SHP77 (cell line): ENCODE measurements at places on chromosomes 3 and 15.

DNA sequence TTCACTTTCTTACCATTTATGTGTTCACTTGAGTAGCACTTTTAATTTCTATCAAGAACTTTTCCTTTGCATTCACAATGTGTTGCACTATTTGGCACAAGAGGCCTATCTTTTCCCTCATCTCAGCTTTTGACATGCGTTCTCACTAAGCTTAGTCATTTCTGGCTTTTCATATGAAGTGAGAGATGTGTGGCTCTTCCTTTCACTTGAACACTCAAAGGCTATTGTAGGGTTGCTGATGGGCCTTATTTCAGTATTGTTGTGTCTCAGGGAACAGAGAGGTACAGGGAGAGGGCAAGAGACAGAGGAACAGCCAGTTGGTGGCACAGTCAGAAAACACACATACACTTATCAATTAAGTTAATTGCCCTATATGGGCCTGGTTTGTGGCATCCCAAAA is 127.4 kb upstream of the MLF1 start:
- no peak for DNase-seq

- no peak for DNase-seq
These were observed 15.7 kb downstream of the GK5 start for GRCh38 chr3:142209655-142210054.

- DNase-seq = no peak
These were observed 68.9 kb upstream of the CSPG5 start for GRCh38 chr3:47647550-47647949.

DNA sequence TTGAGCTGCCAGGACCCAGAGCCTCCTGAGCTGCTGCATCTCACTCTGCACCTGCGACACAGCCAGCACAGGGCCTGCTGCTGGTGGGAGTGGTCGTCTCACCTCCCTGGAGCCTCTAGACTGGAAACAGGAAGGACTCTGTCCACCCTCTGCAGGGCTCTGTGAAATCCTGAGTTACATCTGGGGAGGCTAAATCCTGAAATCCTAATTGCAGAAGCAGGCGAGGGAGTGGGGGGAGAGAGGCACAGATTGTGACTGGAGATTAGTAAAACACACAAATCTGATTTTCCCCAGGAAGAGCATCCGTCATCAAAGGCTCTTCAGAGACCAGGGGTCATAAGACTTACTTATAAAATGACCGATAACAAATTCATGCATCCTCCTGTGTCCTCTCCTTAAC is 31.6 kb upstream of the GABRG3 start:
- no peak for DNase-seq

- DNase-seq = no peak
These were observed 42.1 kb upstream of the ACVR2B start for GRCh38 chr3:38411591-38411990.

DNA sequence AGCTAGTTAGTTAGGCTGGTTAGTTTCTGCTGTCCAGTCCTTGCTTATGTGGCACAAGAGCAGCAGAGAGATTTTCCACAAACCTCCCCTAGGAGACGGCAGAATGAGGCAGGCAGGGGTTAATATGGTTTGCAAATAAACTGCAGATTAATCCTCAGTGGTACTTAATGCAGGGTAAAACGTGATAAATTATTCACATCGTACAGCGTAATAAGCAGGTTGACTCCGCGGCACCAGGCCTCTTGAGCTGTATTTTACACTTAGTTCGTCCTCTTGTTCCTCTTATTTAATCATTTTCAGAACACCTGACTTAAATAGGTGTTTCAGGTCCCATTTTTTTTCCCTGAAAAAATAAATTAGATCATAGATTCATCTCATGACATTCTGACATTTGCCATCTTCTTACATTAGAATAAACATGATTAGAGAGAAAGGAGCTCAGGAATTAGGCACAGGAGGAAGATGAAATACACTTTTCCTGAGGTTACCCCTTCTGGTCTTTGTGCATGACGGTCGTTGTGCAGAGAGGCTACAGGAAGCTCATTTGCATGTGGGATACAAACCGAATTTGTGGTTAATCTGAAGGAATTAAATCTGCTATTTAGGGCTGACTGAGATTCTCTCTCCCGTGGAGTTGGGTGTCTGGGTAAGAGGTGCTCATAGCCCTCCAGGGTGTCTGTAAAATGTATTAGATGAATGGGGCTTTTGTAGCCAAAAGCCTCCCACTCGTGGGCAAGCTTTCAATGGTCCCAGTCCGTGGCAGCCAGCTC is 27.1 kb upstream of the VPS8 start:
- no peak for DNase-seq

DNA sequence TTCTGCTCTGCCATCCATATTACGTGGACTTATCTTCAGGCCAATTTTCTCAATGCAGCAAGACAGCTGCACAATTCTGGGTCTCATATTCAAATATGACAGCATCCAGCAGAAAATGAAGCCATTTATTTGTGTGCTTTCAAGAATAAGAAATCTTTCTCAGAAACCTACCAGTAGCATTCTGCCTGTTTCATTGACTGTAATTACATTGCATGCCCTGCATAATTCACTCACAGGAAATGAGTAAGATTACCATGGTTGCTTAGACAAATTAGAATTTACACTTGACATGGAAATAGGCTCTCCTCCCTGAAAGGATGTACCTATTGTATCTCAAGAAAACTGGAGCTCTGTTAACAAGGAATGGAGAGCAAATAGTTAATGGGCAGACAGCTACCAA is 346.6 kb upstream of the DCBLD2 start:
- no peak for DNase-seq

DNA sequence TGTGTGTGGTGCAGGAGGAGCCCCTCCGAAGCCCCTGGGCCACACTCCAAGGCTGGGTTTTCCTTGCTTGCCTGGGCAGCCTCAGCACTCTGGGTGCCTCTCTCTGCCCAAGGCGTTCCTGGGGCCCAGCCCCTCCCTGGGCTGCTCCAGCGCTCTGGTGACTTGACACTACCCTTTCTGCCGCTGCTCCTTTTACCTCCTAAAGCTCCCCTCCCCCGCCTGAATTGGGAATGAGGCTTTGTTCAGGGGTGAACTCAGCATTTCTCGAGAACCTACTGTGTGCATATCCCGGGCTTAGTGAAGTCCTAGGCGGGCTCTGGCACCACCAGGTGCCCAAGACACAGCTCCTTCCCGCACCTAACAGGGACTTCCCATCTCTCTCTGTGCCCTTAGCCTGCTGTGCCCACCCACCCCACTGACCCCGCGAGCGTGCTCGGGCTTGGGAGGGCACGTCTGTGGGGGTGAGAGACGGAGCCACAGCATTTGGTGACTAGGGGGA is 1.2 kb upstream of the BAHD1 start:
- no peak for DNase-seq

DNA sequence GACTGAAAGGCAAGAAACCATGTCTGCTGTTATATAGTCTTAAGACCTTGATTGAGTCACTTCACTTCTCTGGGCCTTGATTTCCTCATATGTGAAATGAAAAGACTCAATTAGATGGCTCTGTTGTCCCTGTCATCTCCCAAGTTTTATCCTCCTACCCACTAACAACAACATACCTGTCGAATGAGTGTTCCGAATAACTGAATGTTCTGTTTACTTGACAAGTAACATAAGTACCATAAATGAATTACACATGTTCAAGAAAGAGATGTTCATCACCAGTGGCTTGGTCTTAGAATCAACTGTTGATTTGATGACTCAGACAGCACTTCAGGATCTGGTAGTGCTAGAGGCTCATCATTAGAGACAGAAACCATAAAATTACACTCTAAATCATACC is 311.7 kb downstream of the VPS13C start:
- DNase-seq = no peak

GRCh38 chr3:123365450-123366143 is 83.3 kb downstream of the ADCY5 start:
- DNase-seq = peak; percentile 50

DNA sequence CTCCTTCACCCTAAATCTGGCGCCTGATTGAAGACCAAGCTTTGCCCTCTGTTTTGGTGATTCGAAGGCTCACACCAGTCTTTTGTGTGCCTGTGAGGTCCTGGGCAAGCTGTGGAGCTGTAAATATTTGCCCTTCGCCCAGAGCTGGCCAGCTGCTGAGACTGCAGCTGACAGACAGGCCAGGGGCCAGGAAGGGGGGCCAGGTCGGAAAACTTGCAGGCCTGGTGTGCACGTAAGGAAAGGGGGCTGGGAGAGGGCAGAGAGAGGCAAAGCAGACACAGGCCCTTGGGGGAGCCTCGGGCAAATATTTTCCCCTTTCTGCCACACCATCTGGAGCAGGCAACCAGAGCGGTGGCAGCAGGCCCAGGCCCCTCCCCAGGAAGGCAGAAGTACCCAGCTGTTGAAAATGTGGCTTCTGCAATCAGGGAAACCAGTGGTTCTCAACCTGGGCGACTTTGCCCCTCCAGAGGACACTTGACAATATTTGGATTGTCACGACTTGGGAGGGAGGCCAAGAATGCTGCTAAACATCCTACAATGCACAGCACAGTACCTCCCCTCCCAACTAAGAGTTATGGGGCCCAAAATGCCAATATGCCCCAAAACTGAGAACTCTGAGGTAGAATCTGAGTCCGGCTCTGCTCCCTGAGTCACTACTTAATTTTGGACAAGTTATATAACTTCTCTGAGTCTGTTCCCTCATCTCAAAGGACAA is 2.5 kb downstream of the PDZRN3 start:
- DNase-seq = peak; percentile 93

DNA sequence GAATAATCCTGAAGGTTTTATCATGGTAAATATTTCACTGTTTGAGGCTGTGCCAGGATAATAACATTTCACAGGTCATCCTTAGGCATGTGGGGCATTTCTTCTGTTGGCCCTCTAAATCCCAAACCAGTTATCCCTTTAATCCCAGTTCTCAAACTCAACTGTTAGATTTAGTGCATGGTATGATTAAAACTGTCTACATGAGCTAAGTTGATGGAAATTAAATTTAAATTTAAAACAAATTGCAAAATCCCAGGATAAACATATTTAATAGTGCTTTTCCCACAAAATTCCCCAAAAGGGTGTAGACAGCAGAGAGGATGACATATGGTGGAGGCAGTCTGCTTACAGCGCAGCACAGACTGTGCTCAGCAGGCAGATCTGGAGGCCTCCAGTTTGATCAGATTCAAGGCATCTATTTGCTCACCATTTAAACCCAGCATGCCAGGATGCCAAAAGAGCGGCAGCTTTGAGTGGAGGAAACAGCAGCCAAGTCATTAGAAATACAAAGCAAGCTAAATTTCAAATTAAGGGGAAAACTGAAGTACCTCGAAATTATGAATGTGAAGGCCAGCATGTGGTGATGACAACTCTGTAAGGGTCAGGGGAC is 325.8 kb downstream of the KCNH8 start:
- DNase-seq = no peak

DNA sequence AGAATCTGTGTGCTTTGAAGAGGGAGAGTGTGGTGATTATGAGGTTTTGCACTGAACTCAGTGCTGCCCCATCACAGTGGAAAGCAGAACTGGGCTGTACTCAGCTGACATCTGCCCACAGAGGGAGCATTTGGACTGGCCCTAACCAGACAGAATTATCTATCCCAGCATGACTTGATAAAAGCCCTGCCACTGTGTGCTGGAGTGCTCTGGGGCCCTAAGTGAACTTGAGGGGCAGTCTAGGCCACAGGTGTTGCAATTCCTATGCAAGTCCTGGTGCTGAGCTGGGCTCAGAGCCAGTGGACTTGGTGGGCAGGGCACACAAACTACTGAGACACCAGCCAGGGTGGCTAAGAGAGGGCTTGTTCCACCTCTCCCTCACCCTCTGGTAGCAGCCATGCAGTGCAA is 269.2 kb upstream of the CTNNB1 start:
- no peak for DNase-seq

DNA sequence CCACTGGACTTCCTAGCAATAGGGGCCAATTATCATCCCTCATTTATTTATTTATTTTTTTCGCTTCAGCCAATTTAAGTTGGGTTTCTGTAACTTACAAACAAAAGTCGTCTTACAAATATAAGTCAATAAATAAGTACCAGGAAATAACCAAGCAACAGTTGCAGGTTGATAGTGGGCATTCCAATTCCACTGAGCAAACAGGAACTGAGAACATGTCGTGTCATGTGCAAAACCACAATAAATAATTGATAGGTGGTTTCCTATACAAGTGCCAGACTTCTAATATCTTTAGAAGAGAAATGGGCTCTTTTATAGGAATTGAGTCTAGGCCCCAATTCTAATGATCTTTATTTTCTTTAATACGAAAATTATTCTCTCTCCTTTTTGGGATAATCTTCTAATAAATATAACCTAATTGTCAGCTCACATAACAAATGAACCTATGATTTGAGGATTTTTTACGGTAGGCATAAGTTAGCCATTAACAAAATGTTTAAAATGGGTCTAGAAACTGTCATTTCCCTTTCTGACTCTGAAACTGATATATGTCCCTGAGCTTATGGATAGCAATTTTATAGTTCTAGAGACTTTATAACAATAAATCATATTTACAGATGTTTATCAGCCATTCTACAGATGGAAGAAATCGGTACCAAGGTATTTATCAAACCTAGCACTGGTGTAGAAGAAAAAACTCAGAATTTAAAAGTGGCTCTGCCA is 571.8 kb downstream of the FOXP1 start:
- DNase-seq = no peak

GRCh38 chr3:123327956-123328850 is 120.7 kb downstream of the ADCY5 start:
- no peak for DNase-seq

DNA sequence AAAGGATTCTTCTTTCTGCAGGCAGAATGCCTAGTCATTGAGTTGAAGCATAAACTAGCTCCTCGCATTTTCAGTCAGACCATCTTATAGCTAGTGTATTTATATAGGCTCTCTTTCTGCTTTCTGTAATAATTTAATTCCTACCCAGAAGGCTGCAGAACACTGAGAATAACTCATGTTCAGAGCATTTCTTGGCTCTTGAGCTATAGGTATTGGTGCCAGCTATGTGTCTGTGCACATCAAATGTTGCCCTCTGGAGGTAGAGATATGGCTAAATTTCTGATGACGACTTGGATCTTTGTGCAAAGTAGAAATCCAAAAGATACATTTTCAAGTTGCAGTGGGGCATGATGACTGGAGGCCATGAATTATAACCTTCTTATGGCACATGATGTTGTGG is 336.2 kb upstream of the TPM1 start:
- DNase-seq = no peak

DNA sequence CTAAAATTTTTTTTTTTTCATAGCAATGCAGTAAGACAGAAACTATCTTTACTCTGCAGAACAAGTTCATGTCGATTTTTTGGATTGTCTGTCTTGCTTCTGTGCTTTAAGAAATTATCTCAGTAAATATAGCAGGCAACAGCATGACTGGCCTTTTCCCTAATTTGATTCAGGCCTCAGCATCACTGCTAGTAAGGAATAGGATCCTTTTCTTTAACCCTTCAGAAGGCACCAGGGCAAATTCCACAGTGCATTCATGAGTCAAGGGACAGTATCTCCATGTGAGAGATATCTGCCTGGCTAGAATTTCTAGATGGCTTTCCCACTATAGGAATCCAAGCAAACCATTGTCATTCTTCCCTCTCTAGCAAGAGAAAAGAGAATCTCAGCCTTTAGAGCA is 71.4 kb downstream of the TIPARP start:
- DNase-seq = no peak
